Adipose tissue (tissue), 3 donors: ENCODE measurements at places on chromosomes 7 and 10. TPM values are rescaled to one million over a fixed set of nuclear protein-coding genes. Genes with fewer than 3 reads are reported as not detected.

Gene BCAP29
- 22.2 TPM for polyA plus RNA-seq

Gene LEP
- polyA plus RNA-seq, result 37.0 TPM

Gene EGFR
- 24.4 TPM for polyA plus RNA-seq

Gene SVIL
- polyA plus RNA-seq, result 5.7 TPM

Gene ADK
- 10.9 TPM for polyA plus RNA-seq

Gene SPDYE16
- 0.11 TPM for polyA plus RNA-seq

Gene IL15RA
- 23.2 TPM for polyA plus RNA-seq

Gene TEX36
- polyA plus RNA-seq, result not detected

Gene BPGM
- 9.6 TPM for polyA plus RNA-seq

Gene SPDYE2
- not detected for polyA plus RNA-seq

Gene RELN
- polyA plus RNA-seq, result 0.59 TPM

Gene PNLIPRP2
- polyA plus RNA-seq, result not detected

Gene SIRT1
- 16.4 TPM for polyA plus RNA-seq

Gene PAX4
- polyA plus RNA-seq, result not detected

Gene CAMK2B
- polyA plus RNA-seq, result 0.28 TPM

Gene CAV2
- 57.5 TPM for polyA plus RNA-seq

Gene NDUFA5
- 93.9 TPM for polyA plus RNA-seq

Gene GRID2IP
- 0.11 TPM for polyA plus RNA-seq

Gene ADCY1
- 1.2 TPM for polyA plus RNA-seq

Gene PNLIPRP3
- 0.05 TPM for polyA plus RNA-seq

Gene SLC26A3
- 0.11 TPM for polyA plus RNA-seq

Gene HOXA4
- polyA plus RNA-seq, result 4.9 TPM

Gene TRIM50
- polyA plus RNA-seq, result 13.8 TPM

Gene CRCP
- 15.5 TPM for polyA plus RNA-seq

Gene AKR1D1
- polyA plus RNA-seq, result not detected

Gene PNLIPRP1
- 3,165 TPM for polyA plus RNA-seq

Gene BTBD16
- 0.34 TPM for polyA plus RNA-seq

Gene NPSR1
- not detected for polyA plus RNA-seq

Gene IFIT3
- 18.0 TPM for polyA plus RNA-seq

Gene ITPRID1
- polyA plus RNA-seq, result not detected

Gene LLCFC1
- polyA plus RNA-seq, result not detected

Gene PLXDC2
- 7.7 TPM for polyA plus RNA-seq

Gene SHH
- polyA plus RNA-seq, result 0.01 TPM

Gene COL17A1
- 0.12 TPM for polyA plus RNA-seq

Gene CYP2W1
- 0.06 TPM for polyA plus RNA-seq

Gene GNG11
- 130 TPM for polyA plus RNA-seq

Gene SUGCT
- polyA plus RNA-seq, result 1.9 TPM

Gene AOAH
- 1.3 TPM for polyA plus RNA-seq

Gene MYPN
- 0.25 TPM for polyA plus RNA-seq

Gene TAS2R3
- not detected for polyA plus RNA-seq

Gene NUB1
- 40.6 TPM for polyA plus RNA-seq

Gene SCIN
- 2.3 TPM for polyA plus RNA-seq

Gene ATOH7
- 0.32 TPM for polyA plus RNA-seq

Gene AKR1C3
- 25.7 TPM for polyA plus RNA-seq

Gene EBLN1
- not detected for polyA plus RNA-seq

Gene TMEM196
- polyA plus RNA-seq, result not detected

Gene ABCB4
- not detected for polyA plus RNA-seq

Gene PHKG1
- 5.1 TPM for polyA plus RNA-seq

Gene OR13A1
- not detected for polyA plus RNA-seq

Gene AS3MT
- polyA plus RNA-seq, result 17.0 TPM

Gene HOXA5
- polyA plus RNA-seq, result 3.1 TPM

Gene BMPER
- polyA plus RNA-seq, result 1.2 TPM

Gene RHEB
- 103 TPM for polyA plus RNA-seq

Gene PRRT4
- 9.9 TPM for polyA plus RNA-seq

Gene WIPF3
- 1.2 TPM for polyA plus RNA-seq

Gene EPO
- not detected for polyA plus RNA-seq

Gene IMMP2L
- polyA plus RNA-seq, result 15.0 TPM
